ENCODE measurements at places on chromosomes 1 and 21.

DNA sequence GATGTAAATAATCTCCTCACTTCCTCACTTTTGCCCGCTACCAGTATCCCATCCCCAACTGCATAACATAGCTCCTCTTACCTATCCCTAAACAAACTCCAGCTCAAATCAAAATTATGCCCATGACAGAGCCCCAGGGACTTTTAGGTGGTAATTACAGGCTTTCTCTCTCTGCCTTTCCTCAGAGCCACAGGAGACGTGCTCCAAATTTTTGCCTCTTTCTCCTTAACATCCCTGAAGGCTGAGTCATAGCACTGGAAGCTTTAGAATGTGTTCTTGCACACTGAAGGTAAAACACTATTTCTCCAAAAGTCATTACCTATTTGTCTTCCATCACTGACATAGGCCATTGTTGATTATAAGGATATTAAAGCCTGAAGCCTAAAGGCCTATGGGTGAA is 263.5 kb upstream of the PLD5 start:
- no peak for DNase-seq

GRCh38 chr1:24154215-24154614 is 11.3 kb upstream of the IL22RA1 start:
- no peak for DNase-seq

DNA sequence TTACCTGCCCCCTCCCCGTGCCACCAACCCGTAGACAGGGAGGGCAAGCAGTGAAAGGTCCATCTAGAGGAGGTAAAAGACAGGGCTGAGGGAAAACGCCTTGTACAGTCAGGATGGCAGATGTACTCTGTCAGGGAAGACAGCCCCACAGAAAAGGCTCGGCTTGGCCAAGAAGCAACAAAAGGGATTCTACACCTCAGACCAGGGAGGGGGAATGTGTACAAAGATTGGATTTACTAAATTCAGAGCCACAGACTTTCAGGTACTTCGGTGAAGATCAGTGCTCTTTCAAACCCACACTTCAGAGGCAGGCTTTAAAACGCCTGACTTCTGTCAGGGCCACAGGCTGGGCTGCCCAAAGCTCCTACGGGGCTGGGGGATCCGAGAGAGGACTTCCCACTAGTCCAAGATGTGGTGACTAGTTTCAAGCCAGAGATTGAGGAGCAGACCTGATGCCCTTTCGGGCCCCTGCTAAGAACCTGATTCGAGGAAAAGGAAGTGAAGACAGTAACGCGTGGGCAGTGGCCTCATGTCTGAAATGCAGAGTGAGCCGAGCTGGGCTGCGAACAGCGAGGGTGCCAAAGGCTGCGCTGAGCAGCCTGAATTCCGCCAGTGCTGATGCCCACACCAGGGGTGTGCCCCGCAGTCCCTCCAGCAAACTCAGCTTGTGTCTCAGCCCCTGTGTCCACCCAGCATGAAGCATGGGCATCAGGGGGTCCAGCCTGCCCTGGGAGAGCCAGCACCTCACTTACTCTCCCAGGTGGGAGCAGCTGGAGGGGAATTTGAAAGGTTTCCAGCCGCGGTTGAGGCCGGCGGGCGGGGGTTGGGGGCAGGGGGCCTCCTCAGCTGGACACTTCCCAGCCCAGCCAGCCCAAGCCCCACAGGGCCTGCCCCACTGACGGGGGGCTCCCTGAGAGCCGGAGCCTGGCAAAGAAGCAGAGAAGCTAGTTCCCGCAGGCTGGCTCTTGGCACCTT is 36.2 kb downstream of the KIAA1614 start:
- no peak for DNase-seq

GRCh38 chr1:117169871-117170596 is 40.7 kb downstream of the VTCN1 start:
- no peak for DNase-seq

DNA sequence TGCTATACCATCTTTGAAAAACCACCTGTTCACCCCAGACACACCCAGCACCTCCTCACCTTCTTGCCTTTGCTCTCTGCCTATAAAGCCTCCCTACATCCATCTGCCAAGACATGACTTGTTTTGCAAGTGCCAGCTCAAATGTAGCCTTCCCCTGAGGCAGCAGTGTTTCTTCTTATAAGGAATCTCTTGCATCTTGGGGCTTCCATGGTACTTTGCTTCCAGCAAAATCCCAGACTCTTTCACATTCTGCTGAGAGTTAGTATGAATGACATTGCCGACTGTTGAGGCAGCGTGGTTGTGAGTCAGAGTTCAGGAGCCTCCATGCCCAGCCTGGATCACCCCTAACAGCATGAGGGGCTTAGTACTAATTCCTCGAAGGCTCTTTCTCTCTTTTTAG is 217.4 kb upstream of the RUNX1 start:
- no peak for DNase-seq

DNA sequence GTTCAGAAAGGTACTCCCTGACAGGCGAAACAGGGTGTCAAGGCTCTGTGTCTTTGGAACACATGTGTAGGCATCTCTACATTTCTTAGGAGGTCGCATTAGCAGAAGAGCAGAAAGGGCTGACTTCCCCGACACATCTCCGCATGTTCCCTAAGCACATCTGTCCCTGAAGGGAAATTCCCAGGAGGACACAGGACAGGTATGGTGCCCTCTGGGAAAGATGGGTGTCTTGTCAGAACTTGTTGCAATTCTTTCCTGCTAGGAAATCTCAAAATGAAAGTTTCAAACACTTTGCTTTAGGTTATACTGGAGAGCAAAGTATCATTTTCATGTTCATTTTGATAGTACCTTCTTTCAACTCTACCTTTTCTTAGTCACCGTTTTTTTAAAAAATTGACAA is 2.0 kb downstream of the DSCAM start:
- no peak for DNase-seq

DNA sequence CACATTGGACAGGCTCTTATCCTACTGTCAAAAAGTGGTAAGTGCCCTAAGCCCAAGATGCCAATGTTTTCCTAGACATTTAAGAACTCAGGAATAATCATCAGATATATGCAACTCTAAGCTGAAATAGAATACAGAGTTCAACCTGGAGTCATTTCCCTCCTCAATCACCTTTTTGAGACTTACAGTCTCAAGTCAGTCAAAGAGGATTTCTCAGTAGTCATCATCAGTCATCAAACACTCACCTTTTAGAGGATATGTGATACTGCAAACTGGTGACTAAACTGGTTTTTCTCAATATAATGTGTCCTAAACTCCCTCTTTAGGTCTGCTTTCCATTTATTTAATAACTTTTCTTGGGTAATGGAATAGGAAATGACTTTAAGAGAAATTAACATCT is 145.3 kb upstream of the ADAMTS5 start:
- no peak for DNase-seq

DNA sequence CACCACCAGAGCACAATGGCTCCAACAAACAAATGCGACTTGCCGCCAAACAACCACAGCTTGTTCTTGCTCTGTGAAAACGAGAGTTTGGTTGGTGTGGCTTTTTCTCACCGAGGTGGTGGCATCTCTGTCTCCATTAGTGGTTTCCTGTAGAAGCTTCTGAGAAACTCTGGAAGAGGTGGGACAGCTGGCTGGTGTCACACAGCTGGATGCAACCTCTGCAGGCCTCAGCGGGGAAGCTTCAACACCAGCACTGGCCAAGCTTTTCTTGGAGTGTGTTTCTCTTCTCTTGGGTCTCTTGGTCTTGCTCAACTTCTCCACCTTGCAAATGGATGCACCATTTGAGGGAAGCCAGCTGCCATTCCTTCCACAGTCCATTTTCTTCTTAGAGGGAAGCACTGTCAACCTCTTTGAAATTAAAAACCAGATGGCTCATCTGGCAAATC is 124.8 kb downstream of the KCNN3 start:
- DNase-seq: no peak

- DNase-seq: no peak
Observed at GRCh38 chr1:1069056-1069710, 4.9 kb downstream of the RNF223 start.

DNA sequence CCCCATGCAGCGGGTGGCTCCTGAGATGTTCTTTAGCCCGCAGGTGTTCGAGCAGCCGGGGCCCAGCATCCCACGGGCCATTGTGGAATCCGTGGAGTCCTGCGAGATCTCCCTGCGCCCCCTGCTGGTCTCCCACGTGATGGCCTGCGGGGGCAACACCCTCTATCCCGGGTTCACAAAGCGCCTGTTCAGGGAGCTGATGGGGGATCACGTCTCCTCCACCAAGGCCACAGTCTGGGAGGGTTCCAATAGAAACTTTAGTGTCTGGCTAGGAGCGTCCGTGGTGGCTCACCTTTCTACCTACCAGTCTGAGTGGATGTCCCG is 71.0 kb downstream of the ACTL8 start:
- peak; percentile 25 for DNase-seq

DNA sequence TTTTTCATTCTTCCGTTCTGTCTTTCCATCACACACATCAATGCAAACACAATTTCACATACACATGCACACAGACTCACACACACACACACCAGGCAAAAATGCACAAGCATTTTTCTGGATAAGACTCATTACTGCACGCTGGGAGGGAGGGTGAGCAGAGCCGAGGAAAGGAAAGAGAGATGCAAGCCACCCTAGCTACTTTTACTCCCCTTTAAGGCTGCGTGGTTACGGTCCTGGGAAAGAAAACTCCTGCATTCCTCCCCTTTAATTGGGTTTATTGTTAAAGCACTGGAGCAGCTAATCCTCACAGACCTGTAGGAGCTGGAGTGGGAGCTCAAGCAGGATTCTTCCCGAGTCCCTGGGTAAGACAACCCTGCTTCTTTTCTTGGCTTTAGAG is at the start of gene CAMK1G:
TSS of gene CAMK1G (plus strand) at position 307 of the 400 bp plus-strand sequence. CDS start 11,270 bp downstream, outside the sequence.
- no peak for DNase-seq

DNA sequence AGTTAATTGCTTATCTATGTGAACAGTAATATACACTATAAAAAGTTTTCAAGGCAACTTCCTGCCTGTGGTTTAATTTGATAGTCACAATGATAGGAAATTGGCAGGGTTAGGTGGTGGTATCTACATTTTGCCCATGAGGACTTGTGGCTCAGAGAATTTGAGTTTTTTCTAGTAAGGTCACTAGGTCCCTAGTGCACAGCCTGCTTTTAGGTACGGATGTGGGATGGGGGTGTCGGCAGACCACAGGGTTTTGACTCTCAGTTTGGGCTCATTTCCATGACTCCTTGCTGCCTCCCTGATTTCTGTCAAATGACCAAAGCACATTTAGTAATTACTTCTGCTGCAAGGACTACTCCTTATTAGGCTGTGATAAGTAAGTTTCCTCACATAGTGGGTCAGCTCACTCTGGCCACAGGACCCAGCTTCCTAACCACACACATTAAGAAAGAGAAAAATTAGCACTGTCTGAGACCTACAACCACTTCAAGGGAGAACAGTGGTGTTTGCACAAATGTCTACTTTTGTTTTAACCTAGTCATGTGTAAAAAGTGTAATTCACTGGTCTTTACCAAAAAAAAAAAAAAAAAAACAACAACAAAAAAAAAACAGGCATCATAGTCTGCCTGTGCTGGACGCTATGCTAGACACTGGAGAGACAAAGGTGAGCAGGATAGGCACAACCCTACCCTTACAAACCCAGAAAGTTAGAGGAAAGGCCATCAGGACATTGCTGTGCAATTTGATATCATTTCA is 43.7 kb downstream of the MRPL39 start:
- no peak for DNase-seq

- DNase-seq: no peak
Observed at GRCh38 chr1:67432745-67433144, 2.5 kb upstream of the SERBP1 start.

DNA sequence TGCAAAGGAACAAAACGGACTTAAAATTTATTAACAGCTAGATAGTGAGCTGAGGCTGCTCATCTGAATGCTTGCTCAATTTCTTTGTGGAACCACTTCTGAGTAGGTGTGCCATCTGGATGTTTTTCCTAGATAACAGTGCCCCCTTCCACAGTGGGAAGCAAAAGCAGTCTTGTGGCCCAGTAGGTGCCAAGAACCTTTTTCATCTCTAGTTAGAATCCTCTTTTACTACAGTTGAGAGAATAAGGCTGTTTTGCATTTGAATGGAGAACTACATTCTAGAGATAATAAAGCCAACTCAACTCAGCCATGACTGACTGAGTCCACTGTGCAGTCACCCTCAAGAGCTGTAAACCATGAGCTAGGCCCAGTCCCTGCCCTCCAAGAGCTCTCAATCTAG is 13.3 kb downstream of the F3 start:
- DNase-seq: no peak

- DNase-seq: no peak
Observed at GRCh38 chr1:29511436-29511835, 275.1 kb downstream of the PTPRU start.

GRCh38 chr1:228513236-228513900 is 26.2 kb downstream of the RNF187 start:
- DNase-seq: no peak

GRCh38 chr1:235022981-235023710 is 105.5 kb downstream of the TOMM20 start:
- DNase-seq: no peak

GRCh38 chr1:212402666-212403321 is 11.9 kb downstream of the PACC1 start:
- no peak for DNase-seq

- no peak for DNase-seq
Observed at GRCh38 chr1:45621501-45621836, 2.4 kb downstream of the CCDC17 start.

DNA sequence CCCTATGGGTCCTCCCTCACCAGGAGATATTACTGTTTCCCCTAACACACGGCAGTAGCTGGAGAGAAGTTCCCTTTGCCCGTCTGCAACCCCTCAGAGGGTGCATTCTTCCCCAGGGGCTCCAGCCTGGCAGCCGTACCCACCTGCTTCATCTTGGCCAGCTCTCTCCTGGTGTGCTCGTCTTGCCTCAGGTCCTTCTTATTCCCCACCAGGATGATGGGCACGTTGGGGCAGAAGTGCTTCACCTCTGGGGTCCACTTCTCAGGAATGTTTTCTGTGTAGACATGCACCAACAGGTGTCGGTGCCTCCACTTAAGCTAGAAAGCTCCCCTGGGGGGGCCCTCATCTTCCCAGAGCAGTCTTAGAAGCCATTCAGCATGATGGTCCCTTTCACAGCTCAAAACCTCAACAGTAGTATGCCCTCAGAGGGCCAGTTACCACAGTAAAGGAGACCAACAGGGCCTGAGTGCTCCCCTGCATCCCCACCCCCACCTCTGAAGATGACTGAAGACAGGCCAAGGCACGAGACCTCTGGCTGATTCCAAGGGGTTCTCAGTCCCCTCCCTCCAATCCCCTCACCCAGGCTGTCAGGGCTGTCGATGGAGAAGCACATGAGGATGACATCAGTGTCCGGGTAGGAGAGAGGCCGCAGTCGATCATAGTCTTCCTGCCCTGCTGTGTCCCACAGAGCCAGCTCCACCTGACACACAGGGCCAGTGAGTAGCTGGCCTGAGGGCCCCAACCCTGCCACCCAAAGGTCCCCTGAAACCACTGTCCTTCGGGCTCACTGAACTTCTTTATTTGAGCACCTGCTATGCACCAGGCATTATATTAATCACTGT is 4.3 kb downstream of the RHOC start:
- DNase-seq: no peak

DNA sequence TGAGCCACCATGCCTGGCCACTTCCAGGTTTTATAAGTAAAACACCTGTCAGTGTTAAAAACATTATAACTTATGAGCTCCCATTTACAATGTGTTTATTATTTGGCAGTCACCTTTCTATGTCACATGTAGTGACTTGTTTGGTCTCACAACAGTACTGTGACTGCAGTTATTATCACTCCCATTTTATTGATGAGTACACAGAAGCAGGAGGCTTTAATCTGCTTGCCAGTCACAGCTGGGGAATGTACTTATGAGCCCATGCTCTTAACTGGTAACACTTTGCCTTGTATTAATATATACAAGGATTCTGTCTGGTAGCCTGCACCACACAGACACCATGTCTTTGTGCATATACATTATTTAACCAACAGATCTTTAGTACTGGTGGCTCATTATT is 31.1 kb upstream of the BACH1 start:
- DNase-seq: no peak

- no peak for DNase-seq
Observed at GRCh38 chr1:3790500-3790923, 5.8 kb downstream of the LRRC47 start.

All from tibial nerve (tissue), 4 donors.